ENCODE measurements at places on chromosomes 1 and 21.

DNA sequence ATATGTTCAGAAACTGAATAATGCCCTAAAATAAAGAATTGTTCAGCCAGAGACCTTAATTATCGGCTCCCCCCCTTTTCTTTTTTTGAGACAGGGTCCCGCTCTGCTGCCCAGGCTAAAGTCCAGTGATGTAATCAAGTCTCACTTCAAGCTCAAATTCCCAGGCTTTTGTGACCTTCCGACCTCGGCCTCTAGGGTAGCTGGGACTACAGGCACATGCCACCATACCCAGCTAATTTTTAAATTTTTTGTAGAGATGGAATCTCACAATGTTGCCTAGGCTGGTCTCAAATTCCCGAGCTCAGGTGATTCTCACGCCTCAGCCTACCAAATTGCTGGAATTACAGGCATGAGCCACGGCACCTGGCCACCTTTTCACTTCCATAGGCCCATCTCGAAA is 26.5 kb downstream of the TMCO1 start:
- H3K27ac ChIP-seq = peak overlapping the region; percentile 43
- H3K4me1 ChIP-seq = peaks cover 14% of the 10 kb centered on the region
- no peaks in the 10 kb centered on the region for H3K27me3 ChIP-seq
- peaks cover 15% of the 10 kb centered on the region for H3K36me3 ChIP-seq

- no peaks in the 10 kb centered on the region for H3K27me3 ChIP-seq
- H3K4me3 ChIP-seq = no peak overlapping the region
- no peak overlapping the region for H3K27ac ChIP-seq
- no peak for DNase-seq
These were observed 110.2 kb downstream of the EIF4G3 start for GRCh38 chr1:21066356-21067012.

DNA sequence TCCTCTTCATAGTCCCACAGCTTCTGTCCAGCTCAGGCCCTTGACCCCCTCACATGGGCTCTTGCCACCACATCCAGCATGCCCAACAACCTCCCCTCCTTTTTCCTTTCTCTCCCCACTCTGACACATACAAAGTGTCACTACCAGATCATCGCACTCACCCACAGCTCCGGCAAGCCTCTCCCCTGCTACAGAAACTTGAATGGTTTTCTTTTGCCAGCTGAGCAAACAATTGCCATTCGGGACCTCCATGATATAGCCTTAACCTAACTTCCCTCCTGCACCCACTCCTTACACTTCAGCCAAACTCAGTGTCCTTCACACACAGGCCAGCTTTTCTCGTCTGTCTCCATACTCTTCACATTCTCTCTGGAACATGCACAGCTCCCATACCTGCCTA is 43.3 kb downstream of the MAB21L3 start:
- no peak for DNase-seq
- peaks cover 8% of the 10 kb centered on the region for H3K27me3 ChIP-seq
- H3K4me3 ChIP-seq = no peak overlapping the region
- peaks cover 19% of the 10 kb centered on the region for H3K4me1 ChIP-seq
- no peak overlapping the region for H3K27ac ChIP-seq

DNA sequence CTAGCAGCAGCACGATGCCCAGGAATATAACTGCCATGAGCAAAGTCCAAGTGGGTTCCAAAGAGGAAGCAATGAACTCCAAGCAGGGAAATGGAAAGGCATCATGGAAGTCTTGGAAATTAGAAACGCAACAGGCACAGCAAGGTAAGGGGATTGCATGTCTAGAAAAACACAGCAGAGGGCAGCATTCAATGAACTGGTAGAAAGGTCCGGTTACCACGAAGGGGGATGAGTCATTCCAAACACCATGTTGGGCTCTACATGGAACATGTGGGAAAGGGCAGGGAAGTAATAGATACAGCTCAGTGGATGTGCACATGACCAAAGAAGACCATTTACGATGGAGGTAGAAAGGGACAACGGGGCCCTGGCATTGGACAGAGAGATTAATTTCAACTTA is 36.4 kb downstream of the RXRG start:
- peaks cover 61% of the 10 kb centered on the region for H3K27me3 ChIP-seq
- peaks cover 11% of the 10 kb centered on the region for H3K4me1 ChIP-seq
- H3K36me3 ChIP-seq = peaks cover 6% of the 10 kb centered on the region
- no peak overlapping the region for H3K27ac ChIP-seq
- H3K4me3 ChIP-seq = no peak overlapping the region
- no peak for DNase-seq
